ENCODE measurements at places on chromosomes 11 and 22. TPM values are rescaled to one million over a fixed set of nuclear protein-coding genes. Genes with fewer than 3 reads are reported as not detected.

The CRYAB gene
- 3.0 TPM for total RNA-seq

The HEPHL1 gene
- 0.09 TPM for total RNA-seq

The FAM181B gene
- total RNA-seq = not detected

The NCR3LG1 gene
- total RNA-seq = 11.1 TPM

The TEX12 gene
- 0.30 TPM for total RNA-seq

The OR8G5 gene
- total RNA-seq = not detected

The USP2 gene
- 0.88 TPM for total RNA-seq

The PDE3B gene
- 3.1 TPM for total RNA-seq

Measured in smooth muscle cell of the umbilical artery (primary cell).